CD4-positive, alpha-beta T cell treated with Interleukin-12 subunit alpha and Interleukin-12 subunit beta, for 1 hour (primary cell): ENCODE measurements at places on chromosomes 4 and X.

DNA sequence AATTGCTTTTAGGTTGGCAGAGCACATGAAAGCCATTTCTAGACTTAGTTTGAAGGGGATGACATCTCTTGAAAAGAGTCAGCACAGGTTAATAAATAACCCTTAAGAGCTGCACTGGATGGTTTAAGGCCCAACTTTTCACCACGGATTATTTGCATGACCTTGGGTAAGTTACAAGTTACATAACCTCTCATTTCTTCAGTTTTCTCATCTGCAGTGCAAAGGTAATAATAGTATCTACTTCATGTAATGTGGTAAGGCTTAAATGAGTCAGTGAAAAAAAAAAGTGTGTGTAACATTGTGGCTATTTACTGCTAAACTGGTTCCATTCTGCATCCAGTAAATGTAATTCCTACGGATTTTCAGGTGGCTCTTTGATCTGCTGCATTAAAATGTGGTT is 715.8 kb downstream of the CCSER1 start:
- no peak for DNase-seq

- DNase-seq = no peak
These were observed 281.6 kb downstream of the KLHL13 start for GRCh38 chrX:117835034-117835433.

DNA sequence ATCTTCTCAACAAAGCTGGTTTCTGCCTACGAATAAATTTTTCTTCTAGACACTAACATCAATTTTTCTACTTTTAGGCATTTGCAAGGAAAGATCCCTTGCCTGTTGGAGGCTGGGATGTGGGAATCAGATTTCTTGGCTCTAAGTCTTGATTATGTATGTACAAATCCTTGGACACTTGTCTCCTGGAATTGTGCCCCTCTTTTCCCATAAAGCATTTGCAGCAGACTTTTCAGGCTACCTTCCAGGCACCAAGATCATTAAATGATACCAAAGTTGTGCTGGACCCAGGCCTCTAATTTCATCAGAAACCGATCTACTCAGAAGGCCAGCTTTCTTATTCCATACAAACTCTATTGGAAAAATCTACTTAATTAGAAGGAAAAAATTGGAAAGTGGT is 339.5 kb upstream of the DIPK2B start:
- no peak for DNase-seq

DNA sequence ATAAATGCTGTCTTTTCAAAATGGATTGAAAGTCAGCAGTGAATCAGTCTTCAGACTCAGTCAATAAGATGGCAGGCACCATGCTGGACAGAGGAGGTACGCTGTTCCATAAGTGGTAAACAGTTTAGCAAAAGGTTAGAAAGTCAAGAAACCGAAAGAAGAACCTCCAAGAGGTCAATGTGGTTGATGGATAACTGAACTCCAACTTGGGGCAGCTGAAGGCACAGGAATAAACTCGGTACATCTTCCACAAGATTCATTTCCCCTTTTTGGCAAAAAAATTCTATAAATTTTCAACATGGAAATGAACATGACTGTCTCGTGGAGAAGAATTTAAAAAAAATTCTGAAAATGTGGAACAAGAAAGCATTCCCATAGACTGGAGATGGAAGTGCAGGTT is 18.4 kb upstream of the SEL1L3 start:
- DNase-seq = no peak

GRCh38 chr4:76623217-76624045 is 188.4 kb downstream of the SHROOM3 start:
- DNase-seq = no peak

DNA sequence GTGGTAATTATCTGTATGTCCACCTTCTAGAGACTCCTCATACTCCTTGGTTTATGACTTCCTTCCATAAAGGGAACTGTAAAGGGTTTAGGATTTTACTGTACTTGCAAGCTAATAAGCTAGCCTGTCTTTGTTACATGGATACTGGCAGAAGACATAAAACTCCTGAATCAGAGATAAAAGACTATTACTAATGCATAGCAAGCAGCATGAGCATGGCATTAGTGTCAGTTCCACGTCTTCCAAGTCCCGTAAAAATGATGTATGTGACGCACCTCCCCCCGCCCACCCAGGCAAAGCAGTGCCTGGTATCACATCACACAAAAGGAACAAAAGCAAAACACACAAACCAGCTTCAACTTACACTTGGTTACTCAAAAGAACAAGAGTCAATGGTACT is 71.0 kb downstream of the SLC10A6 start:
- DNase-seq = no peak

DNA sequence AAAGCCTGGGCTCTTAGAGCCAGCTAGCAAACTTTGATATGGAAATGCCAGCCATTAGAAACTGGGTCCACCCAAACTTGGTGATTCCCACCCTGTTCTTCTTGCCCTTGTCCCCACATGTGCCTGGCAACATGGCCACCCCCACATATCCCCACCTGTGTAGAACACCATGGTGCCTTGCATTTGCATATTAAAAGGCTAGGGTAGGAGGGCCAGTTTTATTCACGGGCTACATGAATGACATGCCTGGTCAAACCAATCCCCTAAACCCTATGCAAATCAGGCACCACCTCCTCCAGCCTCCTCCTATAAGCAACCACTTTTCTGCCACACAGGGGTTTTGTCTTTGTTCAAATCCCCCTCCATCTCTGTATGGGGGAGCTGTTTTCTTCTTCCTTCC is 104.9 kb downstream of the CLNK start:
- DNase-seq = no peak

DNA sequence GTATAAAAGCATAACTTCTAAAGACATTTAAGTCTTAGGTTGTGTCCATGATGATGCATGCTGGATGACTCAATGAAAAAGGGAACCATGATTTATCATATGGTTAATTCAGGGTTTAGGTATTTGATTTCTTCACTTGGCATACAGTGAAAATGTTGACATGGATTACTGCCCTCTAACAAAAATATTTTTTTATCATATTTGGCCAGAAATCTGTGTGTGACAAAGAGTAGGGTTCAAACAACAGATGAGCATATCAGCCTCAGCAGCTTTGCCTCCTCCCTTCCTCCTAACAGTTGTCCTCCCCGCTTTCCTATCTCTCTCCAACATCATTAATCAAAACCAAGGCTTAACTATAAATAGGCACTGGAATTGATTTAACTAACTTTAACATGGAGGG is 46.3 kb downstream of the ARHGAP6 start:
- no peak for DNase-seq

DNA sequence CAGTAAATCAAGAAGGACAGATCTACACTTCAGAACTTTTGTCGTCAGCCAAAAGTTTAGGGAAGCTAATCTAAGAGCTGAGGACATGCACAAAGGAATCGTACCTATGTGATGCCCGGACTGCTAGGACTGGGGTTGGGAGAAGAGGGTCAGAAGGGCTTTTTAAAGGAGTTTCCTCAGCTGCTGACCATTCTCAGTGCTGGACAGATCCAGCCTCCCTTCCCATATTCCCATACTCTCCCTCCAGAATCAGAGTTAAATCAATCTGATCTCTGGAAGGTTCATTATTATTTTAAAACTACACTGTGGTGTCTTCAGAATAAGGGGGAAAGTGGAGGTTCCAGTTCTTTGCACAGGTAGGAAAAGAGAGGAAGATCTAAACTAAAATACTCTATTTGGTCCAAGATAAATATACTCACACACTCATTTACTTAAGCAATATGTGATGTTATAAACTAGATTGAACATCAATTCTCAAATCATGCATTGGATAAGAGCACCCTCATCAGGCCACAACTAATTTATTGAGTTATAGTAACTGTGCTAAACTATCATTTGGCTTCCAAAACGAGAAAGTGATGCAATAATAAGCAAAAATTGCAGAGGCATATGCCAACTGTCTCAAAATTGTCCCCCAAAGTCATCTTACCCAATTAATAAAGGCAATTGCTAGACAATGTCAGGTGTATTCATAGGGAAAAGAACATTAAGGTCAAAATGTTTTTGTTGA is 124.7 kb downstream of the HNRNPD start:
- no peak for DNase-seq

GRCh38 chrX:40960041-40960440 is 125.2 kb upstream of the USP9X start:
- no peak for DNase-seq

- no peak for DNase-seq
These were observed 1507.1 kb upstream of the PCDH7 start for GRCh38 chr4:29213020-29213419.

DNA sequence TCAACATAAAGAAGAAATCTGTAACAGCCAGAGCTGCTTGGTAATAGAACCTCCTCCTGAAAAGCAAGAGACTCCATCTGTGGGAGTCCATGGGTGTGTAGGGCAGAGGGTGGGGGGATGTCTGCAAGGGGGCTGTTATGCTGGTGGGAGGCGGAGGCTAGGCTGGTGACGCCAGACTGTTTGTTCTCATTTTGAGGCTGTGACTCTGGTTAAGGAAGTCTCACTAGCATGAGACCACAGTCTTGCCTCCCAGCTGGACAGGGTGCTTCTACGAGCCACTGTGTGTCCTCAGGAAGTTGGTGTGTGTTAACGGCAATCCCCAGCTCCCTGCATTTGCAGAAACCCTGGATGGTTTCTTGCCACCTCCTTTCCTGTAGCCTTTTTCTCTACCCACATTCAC is 79.8 kb downstream of the NSUN7 start:
- DNase-seq = no peak

GRCh38 chrX:124232523-124233201 is 99.8 kb upstream of the TEX13D start:
- DNase-seq = no peak

DNA sequence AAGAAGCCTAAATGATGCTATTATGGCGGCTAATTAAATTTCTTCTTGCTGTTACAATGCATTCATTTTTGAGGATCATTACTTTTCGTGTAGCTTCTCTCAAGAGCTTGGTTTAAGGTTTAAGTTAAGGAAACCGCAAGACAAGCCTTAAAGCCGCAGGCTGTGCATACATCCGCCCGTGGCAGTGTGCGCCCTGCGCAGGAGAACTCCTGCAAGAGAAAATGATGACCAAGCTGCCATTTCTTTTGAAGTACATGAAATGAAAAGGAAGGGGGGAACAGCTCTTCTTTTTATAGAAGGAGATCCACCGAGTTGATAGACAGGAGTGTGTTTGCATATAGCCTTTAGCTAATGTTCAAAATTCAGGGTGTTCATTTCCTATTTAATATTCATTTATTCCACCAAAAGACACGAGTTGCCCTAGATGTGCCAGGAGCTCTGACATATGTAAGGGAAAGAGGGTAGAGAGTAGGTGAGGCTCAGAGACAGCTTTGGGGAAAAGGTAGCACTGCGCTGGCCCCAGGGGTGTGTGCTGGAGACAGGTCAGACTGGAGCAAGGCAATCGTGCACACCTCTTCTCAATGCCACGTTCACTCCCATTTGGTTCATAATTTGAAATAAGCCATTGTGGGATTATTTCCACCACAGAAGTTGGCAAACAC is 112.1 kb upstream of the LDB2 start:
- DNase-seq = no peak

DNA sequence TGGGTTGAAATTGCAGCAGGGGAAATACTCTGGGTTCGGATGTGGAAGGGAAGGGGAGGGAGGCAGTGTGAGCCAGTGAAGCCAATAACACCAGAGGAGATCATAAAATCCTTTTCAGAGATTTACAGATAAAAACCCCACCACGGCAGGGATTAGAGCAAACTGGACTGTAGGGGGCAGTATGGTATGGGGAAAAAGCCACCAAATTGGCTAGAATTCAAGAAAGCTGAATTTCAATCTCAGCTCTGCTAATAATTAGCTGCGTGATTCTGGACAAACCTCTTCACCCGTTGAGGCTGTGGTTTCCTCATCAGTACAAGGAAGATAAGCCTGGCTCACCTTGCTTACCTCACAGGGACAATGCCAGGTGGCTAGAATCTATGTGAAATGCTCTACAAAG is 108.1 kb downstream of the ATG4A start:
- DNase-seq = no peak

DNA sequence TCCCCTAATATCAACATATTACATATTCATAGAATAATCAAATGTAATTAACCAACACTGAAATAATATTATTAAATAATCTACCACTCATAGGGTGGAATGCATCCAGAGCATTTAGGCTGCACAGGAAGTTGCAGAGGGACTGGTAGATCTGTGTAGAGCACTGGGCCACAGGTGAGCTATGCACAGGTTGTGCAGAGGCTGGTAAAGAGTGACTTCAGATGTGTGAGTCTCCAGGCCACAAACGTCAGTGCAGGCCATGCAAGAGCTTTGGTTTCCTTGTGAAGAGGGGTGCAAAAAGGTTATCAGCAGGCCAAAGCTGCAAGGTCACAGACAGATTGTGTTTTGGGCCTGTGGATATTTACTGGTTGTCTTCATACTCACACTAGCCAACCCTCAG is 25.5 kb upstream of the MANBA start:
- no peak for DNase-seq

GRCh38 chrX:112851161-112851779 is 10.6 kb upstream of the AMOT start:
- DNase-seq = no peak

DNA sequence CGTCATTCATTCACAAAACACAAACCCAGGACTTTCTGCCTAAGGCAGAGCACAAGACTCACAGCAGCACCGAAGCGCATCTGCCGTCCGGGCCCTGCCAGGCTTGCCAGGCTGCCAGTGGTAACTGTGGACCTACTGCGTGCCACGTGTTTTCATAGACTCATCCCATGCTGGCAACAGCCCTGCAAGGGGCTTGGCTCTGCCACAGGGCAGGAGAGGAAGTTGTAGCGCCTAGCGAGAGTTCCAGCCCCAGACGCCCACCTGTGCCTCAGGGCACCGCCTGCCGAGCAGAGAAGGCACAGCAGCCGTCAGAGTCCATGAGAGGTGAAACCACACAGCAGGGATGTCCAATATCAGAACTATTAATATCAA is 18.9 kb upstream of the MRFAP1 start:
- DNase-seq = no peak

GRCh38 chr4:25223802-25224375 is 9.9 kb upstream of the PI4K2B start:
- DNase-seq = peak; percentile 37

DNA sequence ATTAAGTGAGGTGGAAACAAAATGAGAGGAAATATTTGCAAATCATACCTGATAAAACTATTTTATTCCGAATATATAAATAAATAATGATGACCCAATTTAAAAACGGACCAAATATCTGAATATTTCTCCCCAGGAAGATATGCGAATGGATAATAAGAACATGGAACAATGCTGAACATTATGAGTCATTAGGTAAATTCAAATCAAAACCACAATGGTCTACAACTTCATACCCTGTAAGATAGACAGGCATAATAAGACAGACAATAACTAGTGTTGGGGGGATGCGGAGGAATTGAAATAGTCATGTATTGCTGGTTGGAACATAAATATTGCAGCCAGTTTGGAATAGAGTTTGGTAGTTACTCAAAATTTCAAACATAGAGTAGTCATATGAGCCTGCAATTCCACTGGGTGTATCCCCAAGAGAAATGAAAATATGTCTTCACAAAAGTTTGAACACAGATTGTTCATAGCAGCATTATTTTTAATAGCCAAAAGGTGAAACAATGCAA is 47.6 kb upstream of the DRP2 start:
- no peak for DNase-seq

GRCh38 chr4:26319949-26320537 is 771 bp upstream of the RBPJ start:
- DNase-seq = peak; percentile 50
